ENCODE measurements at places on chromosomes 5 and 9. TPM values are rescaled to one million over a fixed set of nuclear protein-coding genes. Genes with fewer than 3 reads are reported as not detected.

Gene EGFL7
- total RNA-seq: 8.1 TPM

Gene SPRY4
- 12.5 TPM for total RNA-seq

Gene SPATA6L
- total RNA-seq: 0.59 TPM

Gene NUP214
- 56.5 TPM for total RNA-seq

Gene FOXD4L5
- not detected for total RNA-seq

Gene ZBTB26
- total RNA-seq: 10.2 TPM

Gene AFAP1L1
- 0.25 TPM for total RNA-seq

DNA sequence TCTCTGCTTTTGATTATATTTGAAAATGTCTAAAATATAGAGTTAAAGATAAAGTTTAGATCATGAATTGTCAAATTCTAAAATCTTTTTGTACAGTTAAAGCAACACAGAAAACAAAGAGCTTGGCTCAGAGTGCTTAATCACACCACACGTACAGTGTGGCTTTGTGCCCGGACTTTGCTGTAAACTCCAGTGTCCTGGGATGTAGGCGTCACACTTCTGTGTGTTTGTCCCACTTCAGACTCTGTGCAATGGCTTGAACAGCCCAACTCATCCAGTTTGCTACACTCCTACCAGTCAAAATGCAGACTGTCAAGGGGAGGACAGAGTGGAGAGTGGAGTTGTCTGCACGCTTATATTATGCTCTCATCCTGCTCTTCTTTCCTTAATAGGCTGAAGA lies 45.3 kb downstream of the SMARCA2 start:
- DNase-seq: no peak

GRCh38 chr5:92402956-92403702 lies 1020.0 kb upstream of the ARRDC3 start:
- DNase-seq: no peak

DNA sequence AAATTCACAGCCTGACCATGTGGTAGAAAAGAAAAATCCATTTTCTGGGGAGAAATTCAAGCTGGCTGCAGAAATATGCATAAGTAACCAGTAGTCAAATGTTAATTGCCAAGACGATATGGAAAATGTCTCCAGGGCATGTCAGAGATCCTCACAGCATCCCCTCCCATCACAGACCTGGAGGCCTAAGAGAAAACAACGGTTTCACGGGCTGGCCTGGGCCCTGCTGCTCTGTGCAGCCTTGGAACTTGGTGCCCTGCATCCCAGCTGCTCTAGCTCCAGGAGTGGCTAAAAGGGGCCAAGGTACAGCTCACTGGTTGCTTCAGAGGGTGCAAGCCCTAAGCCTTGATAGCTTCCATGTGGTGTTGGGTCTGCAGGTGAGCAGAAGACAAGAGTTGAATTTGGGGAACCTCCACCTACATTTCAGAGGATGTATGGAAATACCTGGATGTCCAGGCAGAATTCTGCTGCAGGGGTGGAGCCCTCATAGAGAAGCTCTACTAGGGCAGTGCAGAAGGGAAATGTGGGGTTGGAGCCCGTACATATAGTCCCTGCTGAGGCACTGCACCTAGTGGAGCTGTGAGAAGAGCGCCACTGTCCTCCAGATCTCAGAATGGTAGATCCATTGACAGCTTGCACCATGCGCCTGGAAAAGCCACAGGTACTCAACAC lies 49.7 kb downstream of the PTBP3 start:
- DNase-seq: no peak

GRCh38 chr9:11003836-11004235 lies 391.0 kb upstream of the PTPRD start:
- DNase-seq: no peak

DNA sequence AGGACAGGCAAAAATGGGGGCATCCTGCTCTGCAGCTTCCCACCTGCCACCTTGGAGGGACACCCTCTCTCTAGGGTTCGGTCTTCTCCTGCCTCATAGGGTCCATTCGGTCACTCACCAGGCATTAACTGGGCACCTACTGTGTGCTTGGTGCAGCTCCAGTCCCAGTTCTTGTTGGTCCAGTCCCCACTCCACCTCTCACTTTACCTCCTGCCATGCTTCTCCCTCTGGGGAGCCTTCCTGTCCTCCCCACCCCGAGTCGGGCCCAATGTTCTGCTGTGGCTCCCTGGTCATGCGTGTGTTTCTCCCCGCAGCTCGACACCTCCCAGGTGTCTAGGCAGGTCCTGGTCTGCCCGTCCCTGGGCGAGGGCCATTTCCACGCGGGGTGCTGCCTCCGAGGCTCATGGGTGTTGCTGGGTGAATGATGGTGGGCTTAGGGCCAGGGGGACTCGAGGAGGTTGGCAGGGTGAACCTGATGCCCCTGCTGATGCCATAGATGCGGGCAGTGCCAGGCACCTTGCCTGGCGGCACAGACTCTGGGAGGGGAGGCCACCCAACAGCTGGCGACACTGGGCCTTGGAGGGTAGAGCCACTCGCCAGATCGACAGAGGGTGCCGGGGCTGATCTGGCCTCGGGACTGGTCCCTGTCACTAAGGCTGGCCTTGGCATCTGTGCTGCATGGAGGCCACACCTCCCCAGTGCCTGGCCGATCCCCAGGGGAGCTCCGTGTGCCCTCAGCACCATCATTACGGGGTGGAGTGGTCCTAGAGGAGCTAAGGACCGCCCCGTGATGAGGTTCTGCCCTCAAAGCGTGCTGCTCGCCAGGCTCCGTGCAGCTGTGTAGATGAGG lies 66.0 kb upstream of the RNU6ATAC start:
- no peak for DNase-seq

- DNase-seq: no peak
Measured at GRCh38 chr5:162377895-162378294, 310.3 kb downstream of the GABRG2 start.

GRCh38 chr9:91890662-91891061 lies 59.4 kb downstream of the ROR2 start:
- DNase-seq: no peak

GRCh38 chr5:191036-191948 lies at the start of gene LRRC14B:
Gene LRRC14B (plus strand): TSS chr5:191495. CDS start chr5:191539, 44 bp downstream.
- peak; percentile 53 for DNase-seq

GRCh38 chr5:171540865-171541264 lies 121.4 kb downstream of the FGF18 start:
- no peak for DNase-seq

- DNase-seq: no peak
Measured at GRCh38 chr9:107603281-107603680, 113.7 kb upstream of the KLF4 start.

DNA sequence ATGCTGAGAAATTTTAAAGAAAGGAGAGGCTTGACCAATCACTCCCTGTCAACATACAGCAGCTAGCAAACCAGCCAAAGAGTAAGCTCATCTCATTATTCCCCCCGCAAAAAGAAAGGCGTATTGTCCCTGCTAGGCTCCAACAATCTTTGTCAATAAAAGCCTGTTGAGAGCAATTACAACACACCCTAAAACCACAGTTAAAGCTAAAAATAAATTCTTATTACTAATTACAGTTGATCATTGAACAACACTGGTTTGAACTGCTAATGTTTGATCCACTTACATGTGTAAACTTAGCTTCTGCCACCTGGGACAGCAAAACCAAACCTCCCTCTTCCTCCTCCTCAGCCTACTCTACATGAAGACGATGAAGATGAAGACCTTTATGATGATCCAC lies 151.2 kb downstream of the TSSK1B start:
- no peak for DNase-seq

- DNase-seq: no peak
Measured at GRCh38 chr9:14678776-14679175, 14.5 kb downstream of the ZDHHC21 start.

GRCh38 chr5:177312649-177313181 lies 1.0 kb upstream of the MXD3 start:
- no peak for DNase-seq

Measured in glutamatergic neuron (in vitro differentiated cells).